ENCODE measurements at places on chromosomes 16 and 17. TPM values are rescaled to one million over a fixed set of nuclear protein-coding genes. Genes with fewer than 3 reads are reported as not detected.
A peak's percentile ranks its signal among the peaks of the same experiment; 100 is the strongest.

The GPRC5C gene
- not detected for total RNA-seq

The ITGB4 gene
- total RNA-seq, result 0.60 TPM

- peaks cover 19% of the 10 kb centered on the region for H3K4me1 ChIP-seq
- H3K27me3 ChIP-seq, result peaks cover 24% of the 10 kb centered on the region
- H3K36me3 ChIP-seq, result no peaks in the 10 kb centered on the region
- DNase-seq, result no peak
Observed at GRCh38 chr16:80142940-80143339, 397.9 kb upstream of the DYNLRB2 start.

DNA sequence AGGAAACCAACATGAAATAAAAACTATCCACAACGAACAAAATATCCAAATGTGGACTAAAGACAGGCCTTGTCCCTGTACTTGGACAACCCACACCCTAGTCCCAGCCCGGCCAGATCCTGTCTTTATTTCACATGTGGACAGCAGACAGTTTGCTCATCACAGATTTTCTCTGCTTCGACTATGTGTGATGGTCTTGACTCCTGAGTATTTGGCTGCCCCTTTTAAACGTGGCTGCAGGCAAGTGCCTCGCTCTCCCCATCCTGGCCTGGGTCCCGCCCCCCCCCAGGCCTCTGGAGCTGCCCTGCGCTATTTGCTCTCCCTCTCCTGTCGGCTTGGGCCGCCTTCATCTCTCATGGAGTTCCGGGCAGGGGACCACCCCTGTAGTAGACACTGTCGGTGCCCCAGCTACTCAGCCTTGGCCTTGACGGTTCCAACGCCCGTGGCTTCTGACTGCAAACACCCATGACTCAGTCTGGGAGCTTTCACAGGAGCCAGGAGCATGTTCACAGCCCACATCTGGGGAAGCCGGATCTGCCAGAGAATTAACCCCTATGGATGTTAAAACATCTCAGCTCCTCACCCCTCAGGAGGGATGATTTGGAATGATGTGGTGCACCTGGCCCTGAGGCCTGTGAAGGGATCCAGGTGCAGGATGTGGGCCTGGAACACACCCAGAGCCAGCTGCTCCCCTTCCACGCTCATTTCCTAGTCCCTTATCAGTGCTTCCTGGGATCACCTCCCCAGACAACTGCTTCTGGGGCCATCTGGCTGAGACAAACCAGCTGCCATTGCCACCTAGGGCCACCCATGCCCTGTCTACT lies 229.7 kb upstream of the RPL38 start:
- H3K4me1 ChIP-seq, result no peaks in the 10 kb centered on the region
- H3K4me3 ChIP-seq, result no peak overlapping the region
- H3K36me3 ChIP-seq, result peaks cover 13% of the 10 kb centered on the region

The PRAC2 gene
- not detected for total RNA-seq

The TSPAN10 gene
- total RNA-seq, result 17.4 TPM

DNA sequence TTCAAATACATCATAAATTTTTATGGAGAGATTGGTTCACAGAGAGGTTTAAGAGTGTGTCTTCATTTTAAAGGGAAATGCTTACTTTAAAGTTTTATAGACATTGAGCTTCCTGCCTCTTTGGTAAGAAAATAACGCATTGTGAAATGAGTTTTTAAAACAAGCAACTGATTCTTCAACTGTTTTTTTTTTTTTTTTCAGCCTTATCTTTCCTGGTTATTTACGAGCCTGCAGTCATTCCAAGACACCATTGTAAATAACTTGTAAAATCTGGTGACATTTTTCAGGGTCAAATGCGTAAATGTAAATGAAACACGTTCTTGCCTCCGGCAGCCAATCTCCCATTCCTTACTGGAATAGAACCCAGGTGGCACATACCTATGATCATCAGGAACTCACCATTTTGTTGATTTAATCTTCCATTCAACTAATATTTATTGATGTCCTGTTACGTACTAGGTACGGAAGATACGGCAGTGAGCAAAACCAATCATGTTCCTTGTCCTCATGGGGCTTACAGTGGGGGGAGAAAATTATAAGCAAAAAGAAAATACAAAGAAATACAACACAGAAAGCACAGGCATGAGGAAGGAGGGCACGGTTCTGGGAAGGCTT lies 33.2 kb upstream of the CDYL2 start:
- no peak for DNase-seq
- no peaks in the 10 kb centered on the region for H3K36me3 ChIP-seq
- H3K4me1 ChIP-seq, result no peaks in the 10 kb centered on the region
- H3K4me3 ChIP-seq, result no peak overlapping the region

DNA sequence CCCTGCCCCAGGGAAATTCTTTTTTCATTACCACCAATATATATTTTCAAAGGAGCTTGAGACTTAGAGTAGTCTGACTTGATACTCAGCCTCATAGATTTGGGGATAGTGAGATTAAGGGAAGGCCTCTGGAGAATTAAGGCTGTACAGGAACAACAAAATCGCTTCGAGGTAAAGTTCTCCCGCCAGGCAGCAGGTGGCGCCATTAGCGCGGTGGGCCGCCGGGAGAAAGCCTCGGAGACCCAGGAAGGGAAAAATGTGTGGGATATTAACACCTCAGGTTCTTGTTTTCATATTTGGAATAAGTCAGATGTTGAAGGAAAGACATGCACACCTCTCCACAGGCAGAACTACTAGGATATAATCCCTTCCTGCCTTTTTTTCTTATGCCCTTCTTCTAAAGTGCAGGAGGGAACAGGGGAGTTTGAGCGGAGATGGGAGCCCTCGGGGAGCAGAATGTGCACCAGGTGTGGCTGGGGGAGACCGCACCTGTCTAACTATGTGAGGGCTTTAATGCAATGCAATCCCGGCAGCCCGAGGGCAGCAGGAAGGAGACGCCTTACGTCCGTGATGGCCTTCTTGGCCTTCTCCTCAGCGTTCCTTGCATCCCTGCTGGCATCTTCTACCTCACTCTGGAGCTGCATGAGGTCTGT lies 25.9 kb downstream of the MYH3 start:
- DNase-seq, result peak; percentile 21
- no peaks in the 10 kb centered on the region for H3K36me3 ChIP-seq
- H3K27ac ChIP-seq, result no peak overlapping the region
- H3K27me3 ChIP-seq, result peaks cover 3% of the 10 kb centered on the region

DNA sequence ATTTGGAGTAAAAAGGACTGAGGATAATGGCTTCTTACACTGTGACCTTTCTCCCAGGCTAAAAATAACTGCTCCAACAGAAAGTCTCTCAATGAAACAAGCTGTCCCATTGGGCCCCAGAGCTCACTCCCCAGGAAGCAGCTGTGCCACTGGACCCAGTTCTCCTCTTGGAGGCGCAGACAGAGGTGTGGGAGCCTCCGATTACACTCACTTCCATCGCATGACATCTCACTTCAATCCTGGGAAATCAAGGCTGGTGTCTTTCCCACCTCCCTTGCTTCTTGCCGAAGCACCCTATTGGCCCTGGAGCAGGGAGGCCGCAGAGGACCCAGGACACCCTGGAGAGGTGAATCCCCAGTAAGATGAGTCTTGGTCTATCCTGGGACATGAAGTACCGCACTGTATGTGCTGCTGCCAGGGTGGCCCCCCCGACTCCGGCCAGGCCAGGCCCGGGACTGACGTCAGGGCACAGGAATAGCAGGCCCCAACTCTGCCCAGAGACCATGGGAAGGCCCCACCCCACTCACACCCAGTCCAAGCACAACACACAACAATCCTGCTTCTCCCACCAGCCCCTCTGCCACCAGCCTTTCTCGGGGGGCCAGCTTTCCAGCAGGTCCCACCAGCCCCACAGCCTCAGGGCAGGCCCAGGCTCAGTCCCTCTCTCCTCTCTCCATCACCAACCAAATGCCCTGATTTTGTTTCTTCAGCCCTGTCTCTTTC lies 29.5 kb downstream of the SRL start:
- no peaks in the 10 kb centered on the region for H3K36me3 ChIP-seq
- H3K27me3 ChIP-seq, result peaks cover 2% of the 10 kb centered on the region
- H3K27ac ChIP-seq, result peak overlapping the region; percentile 95
- H3K4me1 ChIP-seq, result peaks cover 13% of the 10 kb centered on the region
- no peak overlapping the region for H3K4me3 ChIP-seq

GRCh38 chr16:62625326-62625725 lies 589.1 kb upstream of the CDH8 start:
- DNase-seq, result no peak
- no peak overlapping the region for H3K27ac ChIP-seq
- no peaks in the 10 kb centered on the region for H3K27me3 ChIP-seq
- H3K36me3 ChIP-seq, result no peaks in the 10 kb centered on the region
- no peak overlapping the region for H3K4me3 ChIP-seq

The CHST4 gene
- not detected for total RNA-seq

DNA sequence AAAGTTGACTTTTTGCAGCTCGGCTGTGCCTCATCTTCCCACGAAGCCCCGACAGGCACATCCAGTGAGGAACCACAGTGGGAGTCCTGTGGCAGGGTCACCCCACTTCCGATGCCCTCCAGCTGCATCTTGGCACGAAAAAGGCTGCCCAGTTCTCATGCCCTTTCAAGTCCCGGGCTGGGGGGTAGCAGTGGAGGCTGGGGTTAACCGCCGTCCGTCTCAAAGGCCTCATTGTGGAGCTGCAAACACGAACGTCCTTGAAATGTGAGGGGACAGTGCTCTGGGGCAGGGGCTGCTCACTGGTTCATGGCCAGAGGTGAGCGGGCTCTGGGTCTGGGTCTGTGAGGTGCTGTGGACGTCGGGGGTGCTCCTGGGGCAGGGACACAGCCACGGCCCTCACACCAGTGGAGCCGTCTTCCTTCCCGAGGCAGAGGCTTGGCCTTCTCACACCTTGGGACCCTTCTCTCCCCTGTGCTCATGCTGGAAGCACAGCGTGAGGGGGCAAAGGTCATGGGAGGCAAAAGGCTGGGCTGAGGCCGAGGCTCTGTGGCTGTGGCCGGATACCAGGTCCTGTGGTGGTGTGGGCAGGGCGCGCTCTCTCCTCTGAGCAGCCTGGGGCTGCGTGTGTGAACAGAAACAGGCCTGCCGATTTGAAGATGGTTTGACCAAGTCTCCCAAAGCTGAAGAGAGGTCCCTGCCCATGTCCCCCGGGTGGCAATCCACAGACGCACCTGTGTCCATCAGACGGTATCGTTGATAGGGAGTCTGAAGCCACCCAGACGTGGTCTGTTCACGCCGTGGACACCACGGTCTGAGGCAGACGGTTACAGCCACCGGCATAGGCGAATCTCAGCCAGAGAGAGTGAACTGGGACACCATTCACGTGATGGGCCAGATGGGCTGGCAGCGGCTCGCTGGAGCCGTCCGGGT lies 3.1 kb upstream of the MC1R start:
- H3K27ac ChIP-seq, result no peak overlapping the region
- DNase-seq, result no peak
- H3K36me3 ChIP-seq, result peaks cover 15% of the 10 kb centered on the region
- no peak overlapping the region for H3K4me3 ChIP-seq
- H3K27me3 ChIP-seq, result peaks cover 9% of the 10 kb centered on the region

The IRX3 gene
- total RNA-seq, result 19.4 TPM

- DNase-seq, result no peak
- H3K36me3 ChIP-seq, result no peaks in the 10 kb centered on the region
- peaks cover 2% of the 10 kb centered on the region for H3K27me3 ChIP-seq
- H3K4me1 ChIP-seq, result peaks cover 64% of the 10 kb centered on the region
Observed at GRCh38 chr16:86367291-86368072, 142.8 kb upstream of the FOXF1 start.
